ENCODE measurements at places on chromosomes 1 and 21. TPM values are rescaled to one million over a fixed set of nuclear protein-coding genes. Genes with fewer than 3 reads are reported as not detected.

C1orf53 gene
- 6.5 TPM for total RNA-seq

- no peak overlapping the region for H3K4me3 ChIP-seq
- peaks cover 5% of the 10 kb centered on the region for H3K36me3 ChIP-seq
- H3K27ac ChIP-seq: no peak overlapping the region
- peaks cover 12% of the 10 kb centered on the region for H3K4me1 ChIP-seq
- DNase-seq: no peak
Measured at GRCh38 chr21:45085700-45086099, 11.3 kb downstream of the ADARB1 start.

DNA sequence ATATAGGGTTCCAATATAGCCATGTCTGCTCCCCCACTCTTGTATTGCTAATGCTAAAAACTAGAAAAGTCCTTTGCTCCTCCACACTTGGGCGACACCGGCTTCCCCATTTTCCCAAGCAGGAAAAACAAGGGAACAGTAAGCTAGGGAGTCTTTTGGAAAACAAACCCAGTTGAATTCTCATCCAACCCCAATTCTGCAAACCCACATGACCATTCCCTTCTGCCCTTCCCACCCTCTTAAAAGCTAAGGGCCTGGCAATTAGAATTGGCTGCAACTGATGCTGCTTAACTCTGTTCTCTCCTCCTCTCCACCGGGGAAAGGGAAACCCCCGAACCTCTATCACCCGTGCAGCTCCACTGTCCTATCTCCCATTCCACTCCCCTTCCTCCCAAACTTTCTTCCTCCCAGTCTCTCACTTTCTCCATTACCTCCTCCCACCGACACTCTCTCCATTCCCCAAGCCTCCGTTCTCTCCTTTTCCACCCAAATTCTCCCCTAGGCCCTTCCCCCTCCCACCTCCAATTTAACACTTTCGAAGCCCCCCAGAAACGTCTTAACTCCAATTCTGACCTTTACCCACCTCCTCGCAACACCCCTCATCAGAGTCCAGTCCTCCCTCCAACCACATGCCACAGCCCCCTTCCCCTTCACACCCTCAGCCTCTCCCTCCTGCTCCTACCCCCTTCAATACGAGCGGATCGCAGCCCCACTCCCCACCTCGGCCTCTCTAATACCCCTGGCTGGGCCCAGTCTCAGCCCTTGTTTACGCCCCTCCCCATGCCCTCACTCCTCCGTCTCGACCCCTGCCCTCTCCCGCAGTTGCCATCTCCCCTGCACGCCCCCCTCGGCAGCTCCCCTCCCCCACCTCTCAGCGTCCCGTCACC, 701 bp downstream of the DEDD start:
- peak overlapping the region; percentile 96 for H3K27ac ChIP-seq
- peaks cover 17% of the 10 kb centered on the region for H3K36me3 ChIP-seq
- H3K4me3 ChIP-seq: peak overlapping the region; percentile 100
- H3K4me1 ChIP-seq: peaks cover 20% of the 10 kb centered on the region

ADAMTS5 gene
- 39.1 TPM for total RNA-seq

PRRC2C gene
- total RNA-seq: 40.5 TPM

DNA sequence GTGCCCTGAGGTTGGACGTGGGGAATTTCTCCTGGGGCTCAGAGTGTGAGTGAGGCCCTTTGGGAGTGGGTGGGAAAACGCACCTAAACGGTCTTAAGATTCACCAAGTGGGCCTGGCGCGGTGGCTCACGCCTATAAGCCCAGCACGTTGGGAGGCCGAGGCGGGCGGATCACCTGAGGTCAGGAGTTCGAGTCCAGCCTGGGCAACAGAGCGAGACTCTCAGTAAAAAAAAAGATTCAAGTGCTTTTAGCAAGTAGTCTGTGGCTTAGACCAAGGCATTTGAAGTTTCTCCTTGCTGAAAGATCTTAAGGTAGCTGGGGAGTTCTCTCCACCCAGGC, 1.4 kb downstream of the RPS8 start:
- H3K4me1 ChIP-seq: peaks cover 21% of the 10 kb centered on the region
- DNase-seq: no peak

SPATA21 gene
- total RNA-seq: not detected

DNA sequence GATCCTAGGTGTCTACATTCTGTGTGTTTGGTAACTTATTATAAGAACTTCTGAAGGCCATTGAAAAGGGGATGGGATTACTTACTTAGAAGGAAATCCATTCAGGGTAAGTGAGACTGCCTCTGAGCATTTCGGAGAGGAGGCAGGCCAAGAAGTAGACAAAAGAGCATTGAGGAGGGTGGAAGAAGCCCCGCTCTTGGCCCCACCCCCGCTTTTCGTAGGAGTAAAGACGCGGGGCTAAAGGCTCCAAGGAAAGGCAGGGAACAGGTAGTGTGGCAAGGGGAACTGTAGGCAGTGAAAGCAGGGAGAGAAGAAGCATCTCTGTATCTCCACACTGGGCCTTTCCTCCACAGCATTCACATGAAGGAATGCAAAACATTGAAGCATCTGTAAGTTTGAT, 51.8 kb upstream of the GRIK1 start:
- H3K27me3 ChIP-seq: no peaks in the 10 kb centered on the region
- no peaks in the 10 kb centered on the region for H3K4me1 ChIP-seq
- H3K27ac ChIP-seq: no peak overlapping the region
- no peak overlapping the region for H3K4me3 ChIP-seq
- DNase-seq: no peak
- no peaks in the 10 kb centered on the region for H3K36me3 ChIP-seq

DNA sequence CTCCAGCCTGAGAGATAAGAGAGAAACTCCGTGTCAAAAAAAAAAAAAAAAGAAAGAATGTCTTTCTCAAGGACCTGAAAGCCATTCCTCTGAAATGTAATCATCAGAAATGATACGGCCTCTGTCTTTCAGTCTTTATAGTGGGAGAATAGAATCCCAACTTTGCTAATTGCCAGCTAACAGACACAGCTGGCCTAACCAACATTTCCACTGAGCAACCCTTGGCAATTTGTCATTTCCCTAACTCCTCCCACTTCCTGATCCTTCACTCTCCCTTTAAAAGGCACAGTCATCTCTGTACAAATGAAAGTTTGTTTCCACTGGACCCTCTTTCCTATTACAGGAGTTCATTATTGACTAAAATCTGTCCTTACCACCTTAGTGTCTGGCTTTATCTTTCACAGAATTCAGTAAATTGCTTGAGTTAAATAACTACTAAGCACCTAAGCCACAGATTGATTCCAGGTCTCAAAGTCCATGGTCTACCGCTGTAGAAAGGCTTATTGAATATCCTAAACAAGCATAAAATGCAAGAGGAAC, 4.3 kb upstream of the CBR1 start:
- H3K36me3 ChIP-seq: no peaks in the 10 kb centered on the region
- no peak overlapping the region for H3K27ac ChIP-seq
- DNase-seq: peak; percentile 81
- H3K27me3 ChIP-seq: no peaks in the 10 kb centered on the region

INTS3 gene
- 42.4 TPM for total RNA-seq

DNA sequence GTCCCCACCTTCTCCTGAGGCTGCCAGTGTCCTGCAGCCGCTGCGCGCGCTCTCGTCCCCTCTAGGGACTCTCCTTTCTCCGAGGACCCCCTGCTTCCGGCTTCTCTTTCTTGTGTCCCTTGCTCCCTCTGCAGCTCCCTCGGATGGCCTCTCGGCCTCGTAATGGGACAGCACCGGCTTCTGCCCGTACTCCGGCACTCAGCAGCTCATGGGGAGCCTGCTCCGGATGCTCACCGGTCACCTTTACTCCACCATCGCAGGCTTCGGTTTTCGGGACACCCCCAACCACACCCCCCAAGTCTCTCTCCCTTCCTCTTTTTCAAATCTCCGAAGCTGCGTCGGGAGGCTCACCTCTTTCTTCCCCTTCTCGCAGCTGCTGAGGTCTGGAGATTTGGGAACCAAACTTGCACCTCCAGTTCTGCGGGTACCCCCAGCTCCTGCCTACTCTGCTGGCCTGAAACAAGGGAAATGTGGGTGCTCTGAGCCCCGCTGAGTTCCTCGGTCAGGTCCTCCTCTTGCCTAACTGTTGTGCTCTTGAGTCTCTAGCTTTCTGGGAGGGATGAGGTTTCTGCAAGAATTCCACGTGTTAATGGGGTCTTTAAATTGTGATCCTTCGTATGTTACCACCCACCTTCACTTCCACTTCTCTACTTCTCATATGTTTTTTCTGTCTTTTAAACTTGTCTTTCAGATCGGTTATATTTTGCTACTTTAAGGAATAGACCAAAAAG, 930 bp downstream of the CDC14A start:
- no peaks in the 10 kb centered on the region for H3K27me3 ChIP-seq
- H3K27ac ChIP-seq: peak overlapping the region; percentile 16
- no peak for DNase-seq
- peaks cover 20% of the 10 kb centered on the region for H3K4me1 ChIP-seq
- peak overlapping the region; percentile 86 for H3K4me3 ChIP-seq

- no peaks in the 10 kb centered on the region for H3K36me3 ChIP-seq
- no peaks in the 10 kb centered on the region for H3K4me1 ChIP-seq
- DNase-seq: no peak
Measured at GRCh38 chr1:42266253-42267135, 68.5 kb downstream of the FOXJ3 start.

OR6N2 gene
- total RNA-seq: not detected

TRIM45 gene
- total RNA-seq: 1.4 TPM

- peaks cover 12% of the 10 kb centered on the region for H3K4me1 ChIP-seq
- H3K27me3 ChIP-seq: no peaks in the 10 kb centered on the region
- H3K4me3 ChIP-seq: peak overlapping the region; percentile 37
- peak; percentile 94 for DNase-seq
- no peak overlapping the region for H3K27ac ChIP-seq
Measured at GRCh38 chr21:31117128-31117916, 79.0 kb upstream of the KRTAP19-8 start.
